ENCODE measurements at places on chromosomes 13 and 19.

DNA sequence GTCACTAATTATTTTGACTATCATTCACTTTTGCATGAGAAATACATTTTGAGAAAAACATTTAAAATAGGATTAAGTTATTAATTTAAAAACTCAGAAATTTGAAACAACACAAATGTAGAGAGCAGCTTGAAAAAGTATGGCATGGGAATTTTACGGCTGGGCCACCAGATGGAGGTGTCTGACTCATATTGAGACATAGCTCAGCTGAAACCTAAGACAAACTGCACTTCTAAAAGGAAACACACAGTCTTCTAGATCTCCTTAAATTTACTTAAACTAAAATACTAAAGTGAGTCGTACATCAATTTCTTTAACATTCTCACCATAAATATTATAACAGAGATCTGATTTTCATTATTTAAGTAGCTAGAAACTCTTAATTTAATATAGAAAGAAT, 41.9 kb upstream of the POSTN start:
- DNase-seq, result no peak

DNA sequence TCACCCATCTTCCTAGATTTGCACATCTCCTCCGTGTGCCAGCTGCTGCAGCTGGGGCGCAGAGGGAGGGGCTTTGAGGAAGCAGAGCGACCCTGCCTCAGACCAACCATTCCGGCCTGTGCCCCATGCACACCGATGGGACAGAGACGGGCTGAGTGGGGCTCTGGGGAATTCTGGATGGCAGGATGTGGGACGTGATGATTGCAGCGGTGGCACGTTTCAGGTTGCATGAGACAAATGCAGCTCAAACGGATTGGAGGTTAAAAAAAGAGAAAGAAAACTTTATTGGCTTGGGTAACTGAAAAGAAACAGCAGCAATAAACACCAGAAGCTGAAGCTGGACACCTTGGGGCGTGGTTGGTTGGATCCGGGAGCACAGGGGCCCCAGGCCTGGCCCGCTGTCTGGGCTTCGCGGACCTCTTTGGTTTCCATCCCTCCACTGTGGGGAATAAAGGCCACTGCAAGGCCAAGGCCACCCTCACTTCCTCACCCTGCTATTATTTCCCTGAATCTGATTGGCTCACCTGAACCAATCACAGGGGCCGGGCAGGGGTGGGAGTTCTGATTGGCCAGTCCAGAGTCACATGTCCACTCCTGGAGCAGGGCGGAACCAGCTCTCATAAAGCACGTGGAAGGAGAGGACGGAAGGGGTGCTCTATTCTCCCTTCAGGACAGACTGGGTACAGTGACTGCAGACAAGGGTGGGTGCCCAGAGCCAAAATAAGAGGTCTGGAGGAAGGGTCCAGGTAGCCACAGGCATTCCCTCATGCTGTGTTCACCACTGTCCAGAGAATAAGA, 6.1 kb upstream of the ZNF787 start:
- DNase-seq, result no peak

- no peak for DNase-seq
Measured at GRCh38 chr13:97569841-97570240, 135.9 kb downstream of the RAP2A start.

DNA sequence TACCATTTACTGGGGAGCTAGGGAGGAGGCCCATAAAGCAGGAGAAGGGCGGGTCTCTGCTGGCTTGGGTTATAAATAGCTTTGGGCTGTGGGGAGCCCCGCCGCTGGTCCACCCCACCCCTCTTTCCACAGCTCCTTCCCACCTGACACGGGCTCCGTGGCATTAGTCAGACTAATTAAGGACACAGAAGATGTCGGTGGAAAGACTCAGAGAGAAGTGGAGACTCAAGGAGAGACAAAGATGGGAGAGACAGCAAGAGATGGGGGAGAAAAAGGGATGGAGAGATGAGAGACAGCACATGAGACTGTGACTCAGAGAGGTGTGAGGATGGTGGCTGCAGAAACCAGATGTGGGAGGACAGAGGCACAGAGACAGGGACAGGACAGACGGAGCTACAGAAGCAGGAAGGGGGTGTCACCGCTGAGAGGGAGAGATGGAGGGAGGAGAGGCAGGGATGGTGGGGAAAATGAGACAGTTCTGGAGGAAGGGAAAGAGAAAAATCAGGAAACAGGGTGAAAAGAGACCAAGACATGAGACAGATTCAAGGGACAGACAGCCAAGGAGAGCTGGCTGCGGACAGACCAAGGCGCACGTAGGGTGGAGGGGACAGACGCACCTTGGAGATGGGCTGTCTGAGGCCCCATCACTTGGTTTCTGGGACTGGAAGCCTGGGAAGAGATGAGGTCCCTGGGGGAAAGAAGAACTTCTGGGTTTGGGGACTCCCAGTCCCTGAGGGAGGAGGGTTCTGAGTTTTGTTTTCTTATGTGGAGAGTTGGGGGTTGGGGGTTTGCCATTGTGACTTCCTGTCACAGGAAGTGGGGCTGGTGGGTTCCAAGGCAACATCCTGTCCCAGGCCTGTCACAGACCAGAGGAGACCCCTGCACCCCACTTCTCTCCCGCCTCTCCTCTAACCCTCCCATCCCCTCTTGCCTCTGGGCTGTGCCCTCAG, 4.1 kb downstream of the ARHGEF1 start:
- DNase-seq, result peak; percentile 60

DNA sequence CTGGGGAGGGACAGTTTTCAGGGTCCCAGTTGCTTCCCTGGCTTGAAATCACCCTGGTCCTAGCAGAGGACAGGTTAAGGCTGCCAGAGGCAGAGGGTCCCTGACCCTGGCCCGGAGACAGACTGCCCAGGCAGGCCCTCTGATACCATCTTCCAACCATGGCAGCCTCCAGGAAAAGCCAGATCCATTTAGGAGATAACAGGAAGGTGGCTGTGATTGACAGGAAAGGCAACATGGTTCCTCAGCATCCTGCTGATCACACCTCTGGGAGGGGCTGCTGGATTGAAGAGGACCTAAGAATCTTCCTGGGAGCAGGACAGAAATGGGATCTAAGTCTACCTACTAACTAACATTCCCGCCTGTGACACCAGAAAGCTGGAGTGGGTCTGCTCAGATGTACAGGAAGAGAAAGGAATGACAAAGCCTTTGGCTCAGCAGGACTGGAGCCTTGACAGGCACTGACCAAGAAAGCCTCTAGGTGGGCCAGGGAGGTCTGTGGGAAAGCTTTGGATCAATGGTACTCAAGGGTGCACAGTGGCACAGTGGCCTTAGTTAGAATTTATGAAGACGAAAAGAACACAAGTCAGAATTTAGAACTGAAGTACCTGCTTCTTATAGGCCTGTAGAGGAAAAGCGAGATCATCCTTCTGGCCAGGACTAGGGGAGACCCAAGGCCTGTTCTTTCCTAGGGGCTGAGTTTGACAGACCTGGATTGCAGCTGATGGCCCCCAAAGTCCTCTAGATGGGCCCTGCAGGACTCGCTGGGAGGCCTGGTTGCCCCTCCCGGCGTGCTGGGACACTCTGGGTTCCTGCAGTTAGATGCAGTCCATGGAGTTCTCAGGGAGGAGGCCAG, 2.3 kb upstream of the PRKACA start:
- DNase-seq, result no peak

GRCh38 chr13:24865163-24865953, 101.4 kb downstream of the RNF17 start:
- DNase-seq, result no peak
